ENCODE measurements at places on chromosomes 4 and X.
A peak's percentile ranks its signal among the peaks of the same experiment; 100 is the strongest.

DNA sequence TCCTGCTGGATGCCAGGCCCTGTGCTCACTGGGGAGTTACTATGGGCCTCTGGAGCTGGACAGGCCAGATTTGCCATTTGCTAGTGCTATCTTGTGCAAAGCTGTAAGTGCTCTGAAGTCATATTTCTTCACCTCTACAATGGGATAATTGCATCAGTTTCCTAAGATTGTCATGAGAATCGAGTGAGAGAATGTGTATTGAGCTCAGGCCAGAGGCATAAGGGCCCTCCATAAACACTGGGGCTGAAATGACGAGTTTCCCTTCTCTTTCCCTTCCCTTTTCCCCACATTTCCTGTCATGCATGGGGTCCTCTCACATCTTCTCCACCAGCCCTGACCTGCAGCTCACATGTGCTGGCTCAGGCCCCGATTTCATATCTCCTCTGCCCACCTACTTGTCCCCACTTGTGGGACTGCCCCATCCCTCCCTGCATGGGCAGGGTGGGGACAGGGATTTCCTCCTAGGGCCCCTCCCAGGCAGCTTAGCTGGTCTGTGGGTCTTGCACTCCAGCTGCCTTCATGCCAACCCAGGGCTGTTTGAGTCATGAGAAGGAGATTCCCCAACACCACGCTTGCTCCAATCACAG lies 358.8 kb downstream of the MID1IP1 start:
- no peak for DNase-seq

GRCh38 chr4:28225050-28225449 lies 1364.4 kb downstream of the STIM2 start:
- no peak for DNase-seq

- DNase-seq = no peak
Measured at GRCh38 chr4:19592391-19592790, 659.3 kb upstream of the SLIT2 start.

GRCh38 chrX:57583477-57583876 lies 8.3 kb upstream of the ZXDB start:
- DNase-seq = no peak

- DNase-seq = no peak
Measured at GRCh38 chr4:129369361-129370010, 273.5 kb downstream of the C4orf33 start.

- DNase-seq = no peak
Measured at GRCh38 chr4:146450524-146450923, 71.2 kb downstream of the SLC10A7 start.

- DNase-seq = peak; percentile 23
Measured at GRCh38 chr4:111475001-111475400, 670.3 kb upstream of the FAM241A start.

DNA sequence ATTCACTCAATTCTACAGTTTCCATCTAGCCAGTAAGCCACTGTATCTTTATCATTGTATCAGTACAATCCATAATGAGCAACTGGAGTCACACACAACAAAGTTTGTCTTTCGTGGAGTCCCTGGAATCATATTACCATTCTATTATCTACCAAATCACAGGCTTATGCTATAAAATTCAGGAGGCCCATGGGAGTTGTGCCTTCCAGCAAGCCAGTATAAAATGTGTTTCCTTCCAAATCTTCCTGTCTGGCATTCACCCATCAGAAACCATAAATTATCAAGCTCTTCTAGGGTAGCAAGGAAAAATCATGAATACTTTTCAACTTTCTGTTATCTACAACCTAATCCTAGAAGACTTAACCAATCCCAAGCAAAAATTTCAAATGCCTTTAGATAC lies 1383.3 kb upstream of the PCDH7 start:
- no peak for DNase-seq

DNA sequence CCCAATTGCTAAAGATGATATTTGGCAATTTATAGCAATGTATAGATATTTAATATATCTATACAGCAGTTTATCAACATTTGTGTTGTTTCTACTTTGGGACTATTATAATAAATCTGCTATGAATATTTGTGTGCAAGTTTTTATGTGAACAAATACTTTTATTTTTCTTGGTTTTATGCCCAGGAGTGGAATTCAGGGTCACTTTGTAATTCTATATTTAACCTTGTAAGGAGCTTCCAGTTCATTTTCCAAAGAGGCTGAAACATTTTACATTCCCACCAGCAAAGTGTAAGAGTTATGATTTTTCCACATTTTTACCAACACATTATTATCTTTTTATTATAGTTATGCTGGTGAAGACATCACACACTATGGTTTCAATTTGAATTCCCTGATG lies 801.3 kb downstream of the PCDH18 start:
- DNase-seq = no peak

DNA sequence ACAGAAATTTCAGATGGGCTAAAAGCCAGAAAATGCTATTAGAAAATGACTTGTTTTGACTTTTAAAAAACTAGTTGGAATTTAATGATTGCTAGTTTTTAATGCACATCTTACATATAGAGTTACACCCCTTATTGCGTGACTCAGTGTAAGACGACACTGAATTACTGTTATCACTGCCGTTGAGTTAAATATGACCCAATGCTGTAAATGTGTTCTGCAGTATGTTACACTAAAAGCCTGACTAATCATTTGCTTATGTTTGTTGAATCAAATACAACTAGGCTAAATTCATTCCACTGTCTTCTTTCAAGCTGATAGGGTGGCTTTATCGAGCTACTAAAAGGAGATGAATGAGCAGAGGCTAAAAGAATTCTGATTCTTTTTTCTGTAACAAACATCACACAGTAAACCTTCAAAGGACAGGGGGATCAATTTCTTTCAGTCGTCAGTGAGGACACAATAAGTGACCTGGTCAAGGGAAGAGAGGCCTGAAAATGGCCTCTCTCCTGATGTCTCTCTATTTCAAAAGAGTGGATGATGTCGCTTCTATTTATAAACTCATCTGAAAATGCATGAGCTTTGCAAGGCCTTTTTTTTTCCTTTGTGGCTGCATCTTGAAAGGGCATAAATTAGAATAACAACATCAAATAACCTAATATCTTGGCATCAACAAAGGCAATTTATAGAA lies 142.2 kb upstream of the KCNIP4 start:
- DNase-seq = no peak

DNA sequence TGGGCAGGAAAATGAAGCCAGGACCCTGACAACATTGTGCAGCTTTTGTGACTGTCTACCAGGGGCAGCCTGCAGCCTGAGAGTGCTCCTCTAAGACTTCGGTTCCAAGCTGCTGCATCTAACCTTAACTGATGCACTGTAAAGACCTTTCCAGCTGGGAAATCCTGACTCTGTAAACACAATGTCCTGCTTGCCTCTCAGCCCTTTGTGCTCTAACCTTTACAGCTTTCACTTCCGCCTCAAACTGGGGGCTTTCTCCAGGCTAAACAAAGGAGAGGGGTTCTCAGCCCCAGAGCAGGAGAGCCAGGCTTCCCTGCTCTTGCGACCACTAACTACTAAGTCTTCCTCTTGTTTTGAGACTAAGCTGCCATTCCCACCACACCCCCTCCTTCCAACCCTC lies 19.3 kb upstream of the RASL11B start:
- no peak for DNase-seq

DNA sequence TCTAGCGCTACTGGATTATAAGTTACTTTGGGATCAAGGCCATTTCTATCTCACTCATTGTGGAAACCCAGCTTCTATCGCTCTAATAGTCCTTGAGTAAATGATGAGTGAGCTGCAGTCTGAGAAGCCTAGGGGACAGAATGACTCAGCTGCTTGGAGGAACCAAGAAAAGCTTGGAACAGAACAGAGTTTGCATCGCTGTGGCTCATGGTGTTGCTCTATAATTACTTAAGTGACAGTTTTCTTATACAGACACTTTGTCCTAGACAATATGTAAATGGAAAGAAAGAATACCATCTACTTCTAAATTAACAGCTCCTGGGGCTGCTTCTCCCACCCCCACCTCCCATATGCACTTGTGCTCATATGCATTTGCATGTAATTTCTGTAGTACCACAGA lies 156.9 kb downstream of the SLIT2 start:
- DNase-seq = no peak

DNA sequence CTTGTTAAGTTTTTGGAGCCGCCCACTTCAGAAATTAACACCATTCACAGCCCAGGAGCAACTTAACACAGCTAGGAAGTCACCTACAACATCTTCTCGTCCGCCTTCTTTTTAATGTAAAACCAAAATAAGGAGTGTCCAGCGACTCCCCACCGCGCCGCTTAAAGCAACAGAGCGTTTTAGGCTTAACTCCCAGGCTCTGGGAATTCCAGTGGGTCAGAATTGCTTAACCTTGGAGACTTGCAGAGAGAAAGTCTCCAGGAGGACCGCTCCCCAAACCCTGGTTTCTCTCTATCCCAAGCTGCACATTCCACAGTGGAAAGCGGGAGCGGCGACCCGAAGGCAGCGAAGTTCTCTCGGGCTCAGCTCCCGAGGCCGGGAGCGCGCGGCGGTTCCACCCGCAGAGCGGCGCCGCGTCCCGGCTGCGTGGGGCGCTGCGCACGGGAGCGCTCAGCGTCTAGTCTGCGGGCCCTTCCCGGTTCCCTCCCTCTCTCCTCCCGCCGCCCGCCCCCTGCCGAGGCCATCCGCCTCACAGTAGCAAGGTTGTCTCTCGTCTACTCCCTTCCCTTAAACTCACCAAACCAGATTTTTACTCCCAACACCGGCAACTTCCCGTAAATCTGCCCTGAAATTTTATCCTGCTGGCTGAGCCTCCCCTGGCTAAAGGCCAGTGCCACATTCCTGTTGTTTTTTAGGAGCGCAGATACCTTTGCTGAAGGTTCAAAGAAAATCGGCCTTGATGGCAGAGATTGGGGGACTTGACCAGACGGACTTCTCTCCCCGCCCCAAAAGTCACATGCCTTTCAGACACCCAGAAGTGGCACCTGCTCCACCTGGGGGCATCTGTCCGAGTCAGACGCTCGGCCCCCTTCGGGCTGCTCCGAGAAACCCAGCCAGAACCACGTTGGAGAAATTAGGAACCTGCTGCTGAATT lies at the start of gene RBM47:
Gene RBM47 (minus strand): TSS at position 464 of the 934 bp plus-strand sequence. CDS start 190,971 bp downstream, outside the sequence.
- peak; percentile 92 for DNase-seq

DNA sequence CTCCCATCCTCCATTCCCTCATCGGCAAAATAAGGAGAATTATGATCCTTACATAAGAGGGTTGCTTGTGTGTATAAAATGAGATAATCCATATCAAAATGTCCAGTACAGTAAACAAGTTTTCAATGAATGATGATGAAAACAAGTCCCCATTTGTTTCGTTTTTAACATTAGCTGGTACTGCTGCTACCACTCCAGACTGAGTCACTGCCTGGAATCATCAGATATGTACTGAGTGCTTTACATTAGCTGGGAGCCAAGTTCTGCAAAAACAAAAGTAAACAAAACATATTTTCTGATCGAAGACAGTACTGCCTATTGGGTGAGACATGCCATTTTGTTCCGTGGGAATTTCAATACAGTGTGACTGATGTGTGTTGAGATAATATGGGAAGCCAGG lies 123.2 kb upstream of the IGFBP7 start:
- DNase-seq = no peak

DNA sequence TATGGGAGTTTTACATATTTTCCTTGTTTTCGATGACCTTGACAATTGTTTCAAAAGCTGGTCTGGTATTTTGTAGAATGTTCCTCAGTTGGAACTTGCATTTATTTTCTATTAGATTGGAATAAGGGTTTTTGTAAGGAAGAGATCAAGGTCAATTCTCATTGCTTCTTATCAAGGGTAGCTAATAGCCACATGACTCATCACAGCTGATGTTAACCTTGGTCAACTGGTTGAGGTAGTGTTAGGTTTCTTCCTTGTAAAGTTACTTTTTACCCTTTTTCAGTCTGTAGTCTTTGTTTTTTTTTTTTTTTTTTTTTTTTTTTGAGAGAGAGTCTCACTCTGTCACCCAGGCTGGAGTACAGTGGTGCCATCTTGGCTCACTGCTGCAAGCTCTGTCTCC lies 257.2 kb downstream of the SNCA start:
- peak; percentile 9 for DNase-seq

GRCh38 chrX:145735036-145735435 lies 82.6 kb upstream of the SLITRK2 start:
- DNase-seq = no peak

DNA sequence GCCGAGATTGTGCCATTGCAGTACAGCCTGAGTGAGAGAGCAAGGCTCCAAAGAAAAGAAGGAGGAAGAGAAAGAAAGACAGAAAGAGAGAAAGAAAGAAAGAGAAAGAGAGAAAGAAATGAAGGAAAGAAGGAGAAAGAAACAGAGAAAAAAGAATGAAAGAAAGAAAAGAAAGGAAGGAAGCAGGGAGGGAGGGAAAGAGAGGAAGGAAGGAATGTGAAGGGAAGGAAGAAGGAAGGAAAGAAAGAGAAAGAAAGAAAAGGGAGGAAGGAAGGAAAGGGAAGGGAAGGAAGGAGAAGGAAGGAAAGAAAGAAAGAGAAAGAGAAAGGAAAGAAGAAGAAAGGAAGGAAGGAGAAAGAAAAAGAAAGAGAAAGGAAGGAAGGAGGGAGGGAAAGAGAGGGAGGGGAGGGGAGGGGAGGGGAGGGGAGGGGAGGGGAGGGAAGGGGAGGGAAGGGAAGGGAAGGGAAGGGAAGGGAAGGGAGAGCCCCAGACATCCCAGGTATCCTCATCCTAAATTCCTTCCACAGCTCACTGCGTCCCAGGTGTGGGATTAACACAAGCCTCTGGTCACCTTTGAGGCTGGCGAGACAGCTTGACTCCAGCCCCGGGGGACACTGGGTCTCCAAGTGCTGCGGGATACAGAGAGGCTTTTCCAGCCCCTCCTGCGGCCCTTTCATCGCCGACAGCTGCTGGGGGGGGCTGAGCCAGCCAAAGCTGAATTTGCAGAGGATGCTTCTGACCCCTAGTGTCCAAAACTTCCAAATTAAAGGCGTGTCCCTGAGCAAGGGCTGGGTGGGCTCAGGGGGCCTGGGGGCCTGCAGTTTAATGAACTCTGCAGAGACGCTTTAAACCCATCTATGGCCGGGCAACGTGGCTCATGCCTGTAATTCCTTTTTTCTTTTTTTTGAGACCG lies 24.2 kb upstream of the CSF2RA start:
- DNase-seq = no peak

DNA sequence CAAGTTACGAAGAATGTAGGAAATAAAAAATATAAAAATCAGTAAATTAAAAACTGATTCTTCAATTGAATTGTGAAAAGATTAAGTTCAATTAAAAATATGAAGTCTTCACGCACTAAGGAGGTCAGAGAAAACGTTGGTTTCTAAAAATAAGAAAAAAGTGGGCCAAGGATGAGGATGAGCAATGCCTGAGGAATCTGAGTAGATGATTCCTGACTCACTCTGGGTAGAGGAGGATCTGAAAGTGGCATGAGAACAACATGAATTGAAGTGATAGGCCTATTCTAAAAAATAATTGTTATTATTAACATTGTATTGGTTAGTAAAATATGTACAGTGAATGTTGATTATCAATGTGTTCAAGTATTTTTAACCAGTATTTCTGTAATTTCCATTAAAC lies 444.2 kb downstream of the GRIA2 start:
- no peak for DNase-seq

GRCh38 chr4:123478859-123479345 lies 82.3 kb downstream of the SPRY1 start:
- peak; percentile 98 for DNase-seq

- peak; percentile 20 for DNase-seq
Measured at GRCh38 chrX:16658284-16658683, 8.3 kb downstream of the S100G start.

- no peak for DNase-seq
Measured at GRCh38 chrX:13786048-13786447, 30.8 kb downstream of the GPM6B start.

GRCh38 chr4:184344899-184345572 lies 127.4 kb upstream of the ENPP6 start:
- DNase-seq = peak; percentile 20

- DNase-seq = no peak
Measured at GRCh38 chr4:54231768-54232688, 2.9 kb downstream of the PDGFRA start.

Measured in trophoblast cell (in vitro differentiated cells and primary cell).